Globus pallidus (tissue), 1 donor: ENCODE measurements at places on chromosomes 16 and 17.

DNA sequence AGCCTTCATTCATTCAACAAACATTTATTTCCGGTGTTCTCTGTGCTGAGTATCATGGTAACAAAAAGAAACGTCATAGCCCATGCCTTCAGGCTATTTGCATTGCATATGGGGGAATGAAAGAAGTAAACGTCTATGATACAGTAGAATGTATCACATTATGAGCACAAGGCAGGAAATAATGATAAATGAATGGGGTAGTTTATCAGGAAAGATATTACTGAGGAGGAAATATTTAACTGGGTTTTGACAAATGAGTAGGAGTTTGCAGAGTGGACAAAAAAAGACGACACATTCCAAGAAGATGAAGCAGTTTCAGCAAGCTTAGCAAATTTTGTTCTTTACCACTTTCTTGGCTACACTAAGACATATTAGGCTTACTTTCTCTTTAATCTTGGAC, 1.3 kb upstream of the KRTAP4-7 start:
- no peak for DNase-seq

- no peak for DNase-seq
These were observed 120.6 kb downstream of the XYLT1 start for GRCh38 chr16:17350207-17350606.

DNA sequence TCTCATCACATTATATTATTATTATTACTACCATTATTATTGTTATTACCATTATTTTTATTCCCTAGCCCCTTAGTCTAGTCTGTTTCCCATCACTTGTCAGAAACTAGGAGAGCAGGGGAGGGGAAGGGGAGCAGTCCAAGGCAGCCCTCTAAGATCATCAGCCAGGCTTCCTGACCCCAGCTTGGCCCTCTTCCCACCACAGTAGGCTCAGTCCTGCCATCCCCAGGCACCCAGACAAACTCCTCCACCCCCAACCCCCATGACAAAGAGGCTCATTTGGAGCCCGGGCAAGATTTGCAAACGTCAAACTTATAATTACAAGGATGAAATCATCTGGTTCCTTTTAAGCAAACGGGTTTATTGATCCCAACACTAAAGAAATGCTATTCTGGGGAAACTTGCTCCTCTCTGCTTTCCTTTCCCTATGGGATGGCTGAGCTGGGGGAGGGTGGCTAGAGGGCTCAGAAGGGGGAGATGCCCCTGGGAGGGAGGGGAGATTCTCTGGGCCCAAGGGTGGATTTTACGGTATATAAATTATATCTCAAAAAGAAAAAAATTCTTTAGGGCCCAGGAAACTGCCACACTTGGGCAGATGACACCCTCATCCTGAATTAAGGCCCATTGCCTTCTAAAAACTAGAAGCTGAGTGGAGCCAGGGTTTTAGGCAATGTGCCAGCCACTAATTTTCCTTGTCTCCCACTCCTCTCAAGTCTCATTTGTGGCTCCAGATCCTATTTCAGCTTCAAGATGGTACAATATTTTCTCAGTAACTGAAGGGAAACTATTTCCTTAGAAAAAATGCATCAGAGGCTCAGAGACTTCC, 4.4 kb upstream of the CBFB start:
- no peak for DNase-seq

GRCh38 chr17:73906896-73907870, 262.9 kb upstream of the SDK2 start:
- no peak for DNase-seq

- peak; percentile 10 for DNase-seq
These were observed 79.8 kb downstream of the HELZ start for GRCh38 chr17:67165201-67165600.

DNA sequence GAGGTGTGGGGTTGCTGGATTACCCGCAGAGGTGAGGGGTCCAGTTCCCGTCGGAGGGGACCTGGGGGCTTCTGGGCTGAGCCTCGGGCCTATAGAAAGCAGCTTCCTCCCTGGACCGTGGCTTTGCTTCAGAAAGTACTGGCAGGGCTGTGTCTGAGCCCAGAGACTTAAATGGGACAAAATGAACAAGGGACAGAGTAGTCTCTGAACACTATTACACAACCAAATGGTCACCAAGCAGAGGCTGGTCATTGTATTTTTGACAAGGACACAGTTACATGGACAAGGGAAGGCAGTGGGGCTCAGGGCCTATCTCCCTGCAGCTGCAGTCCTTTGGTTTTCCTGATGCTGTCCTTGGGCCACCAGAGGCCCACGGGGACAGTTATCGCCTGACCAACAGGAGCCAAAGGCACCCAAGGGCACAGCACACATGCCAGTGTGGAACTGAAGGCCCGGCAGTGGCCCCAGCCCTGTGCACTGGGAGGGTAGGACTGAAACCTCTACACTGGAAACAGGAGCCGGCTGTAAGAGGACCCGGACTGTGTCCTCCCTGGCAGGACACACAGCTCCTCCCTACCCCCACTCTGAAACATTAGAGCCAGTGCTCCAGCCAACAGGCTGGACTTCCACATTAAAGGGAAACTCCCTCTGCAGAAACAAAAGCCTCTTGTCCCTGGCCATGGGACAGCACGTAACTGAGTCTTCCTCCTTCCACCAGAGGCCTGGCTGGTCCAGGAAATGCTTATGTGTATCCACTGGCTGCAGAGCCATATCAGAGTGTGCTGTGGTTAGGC, 26.0 kb upstream of the ERN1 start:
- DNase-seq: peak; percentile 97

DNA sequence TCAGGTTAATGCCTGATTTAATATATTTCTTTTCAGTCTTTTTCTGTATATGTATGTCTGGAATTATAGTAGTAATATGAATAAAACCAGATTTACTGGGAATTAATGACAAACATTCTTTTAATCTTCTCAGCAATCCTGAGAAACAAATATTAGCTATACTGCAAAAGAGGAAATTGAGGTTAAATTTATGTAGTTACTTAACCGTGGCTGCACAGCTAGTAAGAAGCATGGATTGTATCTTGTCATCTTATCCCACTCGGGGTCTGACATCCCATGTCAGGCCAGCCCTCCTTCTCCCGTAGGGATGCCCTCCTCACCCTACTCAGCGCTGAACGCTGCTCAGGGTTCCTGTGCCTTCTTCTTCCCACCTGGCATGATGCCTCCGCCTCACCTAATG, 143.0 kb downstream of the FTO start:
- no peak for DNase-seq

DNA sequence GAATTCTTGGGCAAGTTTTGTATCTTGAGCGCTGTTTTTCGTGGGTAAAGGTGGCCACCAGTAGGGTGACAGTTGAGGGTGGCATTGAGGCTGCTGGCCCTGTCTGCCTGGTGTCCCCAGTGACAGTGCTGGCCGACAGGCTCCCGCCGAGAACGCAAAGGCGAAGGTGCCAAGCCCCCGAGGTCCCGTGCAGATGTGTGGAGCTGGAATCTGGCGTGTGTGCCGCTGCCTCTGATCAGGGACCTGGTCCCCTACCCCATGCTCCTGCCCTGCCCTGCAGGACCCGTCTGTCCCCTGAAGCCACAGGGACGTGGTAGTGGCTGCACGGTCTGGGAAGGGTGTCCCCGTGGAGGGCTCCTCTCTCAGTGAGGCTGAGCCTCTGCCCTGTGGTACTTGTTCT, 3.5 kb downstream of the UBE2I start:
- no peak for DNase-seq

DNA sequence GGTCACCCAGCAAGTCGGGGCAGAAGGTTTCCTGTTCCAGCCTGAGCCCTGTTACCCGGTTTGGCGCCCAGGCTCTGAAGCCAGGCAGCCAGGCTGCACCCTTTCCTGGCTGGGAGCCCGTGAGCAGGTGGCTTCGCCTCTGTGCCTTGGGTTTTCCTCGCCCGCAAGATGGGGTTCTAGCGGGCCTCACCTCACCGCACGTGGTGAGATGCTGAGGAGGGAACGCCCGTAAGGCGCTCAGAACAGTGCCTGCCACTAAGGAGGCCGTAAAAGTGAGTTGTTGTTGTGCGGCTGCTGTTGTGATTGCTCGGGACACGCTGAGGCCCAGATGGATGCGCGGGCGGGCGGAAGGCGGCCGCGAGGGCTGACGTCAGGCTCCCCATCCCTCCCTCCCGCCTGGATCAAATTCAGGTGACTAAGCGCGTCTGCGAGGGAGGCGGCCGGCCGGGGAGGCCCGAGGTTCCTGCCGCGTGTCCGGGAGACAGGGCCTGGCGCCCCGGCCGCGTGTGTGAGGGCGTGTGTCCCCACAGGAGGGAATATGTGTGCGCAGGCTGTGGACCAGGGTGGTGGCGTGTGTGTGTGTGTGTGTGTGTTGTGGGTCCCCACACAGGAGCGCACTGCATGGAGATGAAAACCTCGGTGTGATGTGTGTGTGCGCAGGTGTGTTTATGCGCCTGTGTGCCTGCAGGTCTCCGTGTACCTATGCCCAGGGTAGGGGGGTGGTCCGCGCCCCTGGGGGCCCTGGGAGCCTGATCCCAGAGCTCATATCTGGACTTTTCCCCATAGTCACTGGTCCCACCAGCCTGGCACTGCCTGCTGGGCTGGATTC, 4.3 kb downstream of the CAMKK1 start:
- no peak for DNase-seq

- DNase-seq: no peak
These were observed 148.6 kb downstream of the SDK2 start for GRCh38 chr17:73495641-73496040.
